ENCODE measurements at places on chromosomes 11 and 22.

- DNase-seq = no peak
Observed at GRCh38 chr11:128749974-128750373, 56.1 kb downstream of the FLI1 start.

- no peak for DNase-seq
Observed at GRCh38 chr11:128291835-128292234, 295.5 kb downstream of the ETS1 start.

- DNase-seq = peak; percentile 93
Observed at GRCh38 chr11:33802194-33802950, 28.1 kb upstream of the FBXO3 start.

GRCh38 chr22:21939461-21939913 is 13.2 kb downstream of the PPM1F start:
- no peak for DNase-seq

- DNase-seq = peak; percentile 62
Observed at GRCh38 chr11:19938169-19938856, 222.0 kb downstream of the DBX1 start.

Data from astrocyte of the hippocampus (primary cell).